Type B pancreatic cell (in vitro differentiated cells): ENCODE measurements at places on chromosomes 2 and 18. TPM values are rescaled to one million over a fixed set of nuclear protein-coding genes. Genes with fewer than 3 reads are reported as not detected.

Gene NDUFV2
- 122 and 135 TPM in 2 replicates for total RNA-seq

Gene EPG5
- 20.1 and 27.9 TPM in 2 replicates for total RNA-seq

Gene FAM110C
- total RNA-seq, result 2.3 and 2.6 TPM in 2 replicates

- DNase-seq, result no peak
Measured at GRCh38 chr2:189134485-189134884, 45.1 kb downstream of the COL5A2 start.

DNA sequence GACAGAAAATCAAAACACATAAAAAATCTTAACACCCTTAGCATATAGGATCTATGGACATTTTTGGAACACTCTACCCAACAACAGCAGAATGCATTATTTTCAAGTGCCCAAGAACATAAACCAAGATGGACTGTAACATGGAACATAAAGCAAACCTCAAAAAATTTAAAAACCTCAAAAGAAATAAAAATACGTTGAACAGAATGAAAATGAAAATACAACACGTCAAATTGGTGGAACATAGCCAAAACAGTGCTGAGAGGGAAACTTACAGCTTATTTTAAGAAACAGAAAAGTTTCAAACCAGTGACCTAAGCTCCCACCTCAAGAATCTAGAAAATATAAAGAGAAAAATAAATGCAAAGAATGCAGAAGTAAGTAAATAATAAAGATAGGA is 58.3 kb upstream of the BCL2L11 start:
- DNase-seq, result no peak

DNA sequence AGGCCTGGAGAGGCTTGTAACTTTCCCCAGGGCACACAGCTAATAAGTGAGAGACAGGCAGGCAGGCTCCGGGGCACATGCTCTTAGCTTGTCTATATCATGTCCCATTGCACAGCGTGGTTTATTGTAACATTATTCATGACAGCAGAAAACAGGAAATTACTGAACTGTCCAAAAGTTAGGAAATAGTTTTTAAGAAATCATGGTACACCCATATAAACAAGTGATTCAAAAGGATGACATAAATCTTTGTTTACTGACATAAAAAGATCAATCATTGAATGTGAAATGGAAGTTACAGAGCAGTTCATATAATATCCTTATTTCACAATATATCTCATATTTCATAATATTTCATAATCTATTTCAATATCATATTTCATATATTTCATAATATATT is 34.3 kb upstream of the TXNDC2 start:
- DNase-seq, result no peak

- no peak for DNase-seq
Measured at GRCh38 chr2:212282671-212283261, 255.8 kb downstream of the ERBB4 start.

DNA sequence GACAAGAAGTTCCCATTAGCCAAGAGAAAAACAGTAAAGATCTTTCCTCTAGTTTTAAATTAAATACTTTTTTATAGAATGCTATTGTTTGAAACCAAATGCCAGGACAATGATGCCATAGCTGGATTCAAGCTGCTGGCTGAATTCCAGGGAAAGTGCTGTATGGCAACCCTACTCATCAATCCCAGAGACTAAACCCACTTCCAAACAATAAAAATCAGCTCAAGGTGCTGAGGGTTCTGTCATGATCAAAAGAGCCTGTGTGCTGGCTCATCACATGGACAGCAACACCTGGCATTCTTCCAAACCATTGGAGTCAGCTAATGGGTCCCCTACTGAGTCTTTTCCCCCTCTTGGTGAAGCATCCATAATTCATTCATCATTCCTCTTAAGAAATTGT is 53.7 kb upstream of the PARD3B start:
- no peak for DNase-seq

DNA sequence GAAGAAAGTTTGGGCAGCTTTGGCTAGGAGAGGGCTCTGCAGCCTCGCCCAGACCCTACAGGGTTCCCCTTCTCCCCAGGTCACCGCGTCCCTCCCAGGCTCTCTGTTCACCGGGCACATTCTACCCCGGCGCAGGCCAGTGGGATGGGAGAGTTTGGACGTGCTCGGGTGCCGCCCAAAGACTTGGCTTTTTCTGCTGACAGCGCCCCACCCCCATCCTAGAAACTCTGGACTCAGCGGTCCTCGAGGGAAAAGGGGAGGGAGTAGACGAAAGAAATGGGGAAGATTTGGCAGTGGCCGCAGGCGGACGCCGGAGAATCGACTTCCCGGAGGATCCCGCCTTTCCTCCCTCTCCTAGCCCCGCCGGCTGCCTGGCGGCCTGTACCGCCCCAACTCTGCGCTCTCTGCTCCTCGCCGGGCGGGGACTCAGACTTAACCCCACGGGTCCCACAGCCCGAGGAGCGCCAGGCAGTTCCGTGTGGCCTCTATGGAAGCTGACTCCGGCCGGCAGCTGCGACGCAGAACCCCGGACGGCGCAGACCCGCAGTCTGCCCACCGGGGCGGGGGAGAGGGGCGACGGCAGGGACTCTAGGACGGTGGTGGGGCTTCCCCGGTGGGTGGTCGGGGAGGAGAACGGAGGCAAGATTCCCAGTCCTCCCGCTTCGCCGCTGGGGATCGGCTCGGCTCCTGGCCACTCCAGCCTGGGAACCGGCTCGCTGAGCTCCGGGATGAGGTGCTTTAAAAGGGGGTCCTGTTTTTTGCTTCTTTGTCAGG is 863 bp upstream of the SIX2 start:
- no peak for DNase-seq

DNA sequence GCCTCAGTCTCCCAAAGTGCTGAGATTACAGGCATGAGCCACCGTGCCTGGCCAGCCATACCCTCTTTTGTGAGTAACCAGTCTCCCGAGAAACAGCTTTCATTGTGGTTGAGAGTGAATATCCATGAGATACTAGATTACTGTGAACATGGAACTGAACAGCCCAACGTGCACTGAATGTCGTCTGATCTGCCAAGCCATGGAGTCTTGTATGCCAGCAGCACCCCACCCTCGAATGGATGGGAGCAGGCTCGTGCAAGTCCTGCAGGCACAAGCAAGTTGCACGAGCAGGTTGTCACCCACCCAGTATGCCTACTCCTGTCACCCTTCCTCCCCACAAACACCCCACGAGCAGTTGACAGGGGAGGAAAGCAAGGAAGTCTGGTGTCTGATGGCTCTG is 36.5 kb upstream of the TFCP2L1 start:
- DNase-seq, result peak; percentile 45

DNA sequence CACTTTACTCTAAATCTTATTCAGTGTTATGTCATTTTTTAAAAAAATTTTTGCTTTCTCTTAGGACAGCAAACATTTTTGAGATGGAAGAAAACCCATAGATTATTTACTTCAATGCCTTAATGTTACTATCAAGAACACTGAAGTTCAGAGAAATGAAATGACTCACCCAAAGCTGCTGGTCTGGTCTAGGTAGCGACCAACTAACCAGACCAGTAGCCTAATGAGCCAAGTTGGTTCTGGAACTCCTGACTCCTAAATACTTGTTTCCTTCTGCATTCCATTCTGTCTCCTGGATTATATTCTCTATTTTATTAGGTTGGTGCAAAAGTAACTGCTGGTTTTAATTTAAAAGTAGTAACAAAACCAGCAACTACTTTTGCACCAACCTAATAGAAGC is 35.4 kb downstream of the SLC8A1 start:
- no peak for DNase-seq

DNA sequence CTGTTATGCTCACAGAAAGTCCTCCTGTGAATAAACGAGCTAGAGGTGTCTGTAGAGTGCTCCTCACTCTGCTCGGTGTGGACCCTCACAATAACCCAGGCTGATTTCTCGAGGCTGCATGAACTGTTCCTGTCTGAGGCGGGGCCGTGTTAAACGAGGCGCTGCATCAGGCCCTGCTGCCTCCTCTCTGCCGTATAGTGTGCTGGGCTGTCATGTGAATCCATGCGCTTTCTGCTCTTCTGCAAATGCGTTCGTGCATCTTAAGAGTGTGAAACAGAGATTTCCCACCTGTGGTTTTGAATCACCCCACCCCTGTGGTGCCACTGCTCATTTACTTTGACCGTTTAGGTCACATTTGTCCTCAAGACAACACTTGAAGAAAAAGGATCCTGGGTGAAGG is 26.2 kb downstream of the TRAF3IP1 start:
- no peak for DNase-seq

GRCh38 chr2:127382831-127383230 is 4.9 kb downstream of the MAP3K2 start:
- no peak for DNase-seq
